ENCODE measurements at places on chromosomes 3 and 15.

GRCh38 chr3:105731686-105732085 is 137.1 kb downstream of the CBLB start:
- no peak for DNase-seq

DNA sequence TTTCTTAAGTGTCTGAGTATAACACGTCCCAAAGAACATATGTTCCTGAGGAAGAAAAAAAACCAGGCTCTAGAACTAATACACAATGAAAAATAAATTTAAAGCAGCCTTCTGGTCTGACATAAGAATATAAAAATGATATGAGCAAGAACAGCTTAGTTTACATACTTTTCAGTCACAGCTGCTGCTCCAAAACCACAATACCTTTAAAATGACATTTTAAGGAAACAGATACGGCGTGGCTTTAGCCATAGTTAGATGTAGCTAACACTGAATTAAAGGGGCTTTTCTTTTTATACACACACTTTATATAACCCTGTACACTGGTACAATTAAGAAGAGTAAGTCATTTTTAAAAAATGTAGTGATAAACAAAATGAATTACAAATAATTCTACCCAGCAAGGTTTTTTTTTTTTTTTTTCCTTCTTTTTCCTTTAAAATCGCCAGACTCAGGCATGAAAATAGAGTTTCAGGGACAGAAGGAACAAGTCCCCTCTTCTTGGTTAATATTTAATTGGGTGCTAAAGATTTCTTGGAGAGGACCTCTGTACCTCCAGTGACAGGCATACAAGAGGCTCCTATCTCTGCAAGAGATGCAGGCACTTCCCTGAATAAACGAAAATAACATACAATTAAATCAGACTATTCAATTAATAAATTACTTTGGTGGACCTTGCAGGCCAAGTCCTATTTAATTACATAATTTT is 265.6 kb downstream of the FOXP1 start:
- DNase-seq, result no peak

GRCh38 chr3:107997671-107998070 is 93.2 kb downstream of the CD47 start:
- no peak for DNase-seq

DNA sequence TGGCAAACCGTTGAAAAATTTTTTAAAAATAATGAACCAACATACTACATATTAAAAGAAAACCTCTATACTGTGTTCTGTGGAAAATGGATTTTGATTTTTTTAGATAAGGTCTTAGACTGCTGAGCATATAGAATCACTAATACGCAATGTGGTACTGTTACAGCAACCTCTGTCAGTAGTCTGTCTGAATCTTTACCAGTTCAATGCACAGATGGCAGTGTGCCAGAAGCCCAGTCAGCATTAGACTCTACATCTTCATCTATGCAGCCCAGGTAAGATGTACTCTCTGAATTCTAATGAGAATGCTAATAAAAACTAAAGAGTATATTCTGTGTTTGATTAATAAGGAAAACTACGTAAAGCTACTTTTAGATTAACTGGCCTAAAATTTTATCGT is 31.3 kb upstream of the FAH start:
- DNase-seq, result no peak

- DNase-seq, result no peak
These were observed 139.8 kb downstream of the BBX start for GRCh38 chr3:107662586-107662985.

DNA sequence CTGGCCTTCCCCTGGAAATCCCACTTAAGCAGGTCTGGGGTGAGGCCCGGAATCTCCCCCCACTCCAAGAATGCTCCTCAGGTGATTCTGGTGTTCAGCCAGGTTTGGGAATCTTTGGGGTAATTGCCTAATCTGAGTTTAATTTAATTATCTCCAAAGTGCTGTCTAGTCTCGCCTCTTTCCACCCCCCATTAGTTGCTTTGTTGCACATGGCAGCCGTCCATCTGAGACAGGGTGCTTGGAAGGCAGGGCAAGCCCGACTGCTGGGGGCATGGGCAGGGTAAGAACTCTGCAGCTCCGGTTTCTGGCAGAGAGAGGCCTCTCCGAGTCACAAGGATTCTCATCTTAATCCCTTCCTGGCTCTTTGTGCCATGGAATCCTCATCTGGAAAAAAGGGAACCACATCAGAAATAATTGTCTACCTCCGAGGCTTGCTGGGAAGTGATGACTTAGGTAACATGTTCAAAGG is 15.0 kb downstream of the IL17RD start:
- no peak for DNase-seq

DNA sequence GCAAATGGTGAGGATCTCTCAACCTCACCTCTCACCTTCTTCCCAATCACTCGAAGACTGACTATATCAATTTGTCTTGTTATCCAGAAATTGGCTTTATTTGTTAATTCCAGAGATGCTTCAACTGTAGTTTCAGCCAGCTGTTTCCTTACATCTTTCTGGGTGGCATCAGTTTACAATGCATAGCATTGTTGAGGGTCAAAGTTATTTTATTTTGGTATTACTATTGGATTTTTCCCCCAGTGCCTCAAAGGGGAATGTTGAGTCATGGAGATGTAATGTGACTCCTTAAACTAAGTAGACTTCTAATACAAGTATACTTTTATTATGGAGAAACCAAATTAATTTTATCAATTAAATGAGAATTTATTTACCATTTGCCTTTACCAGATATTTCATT is 351.6 kb downstream of the TIGIT start:
- no peak for DNase-seq

GRCh38 chr3:11600501-11601282 is 43.0 kb downstream of the VGLL4 start:
- DNase-seq, result no peak

DNA sequence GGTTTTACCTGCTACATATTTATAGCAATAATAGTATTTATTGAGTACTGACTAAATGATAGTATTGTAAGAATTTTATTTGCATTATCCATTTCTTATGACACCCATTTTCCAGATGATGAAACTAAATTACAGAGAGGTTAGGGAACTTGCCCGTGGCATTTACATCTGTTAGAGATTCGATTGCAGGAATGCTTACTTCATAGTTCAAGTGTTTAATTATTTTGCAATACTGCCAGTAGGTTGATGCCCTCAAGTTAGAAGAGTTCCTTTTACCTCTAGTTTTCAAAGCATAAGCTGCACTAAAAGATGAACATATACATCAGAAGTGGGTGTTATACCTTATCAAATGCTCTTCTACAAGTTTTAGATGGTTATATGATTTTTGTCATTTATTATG is 362.8 kb upstream of the RGMA start:
- DNase-seq, result no peak

- DNase-seq, result no peak
These were observed 75.0 kb upstream of the EPHB3 start for GRCh38 chr3:184486614-184487013.

GRCh38 chr3:24548278-24548677 is 53.6 kb upstream of the THRB start:
- no peak for DNase-seq

GRCh38 chr3:197068077-197068476 is 38.5 kb upstream of the MELTF start:
- DNase-seq, result no peak

GRCh38 chr15:93294896-93295295 is 205.9 kb upstream of the RGMA start:
- no peak for DNase-seq

DNA sequence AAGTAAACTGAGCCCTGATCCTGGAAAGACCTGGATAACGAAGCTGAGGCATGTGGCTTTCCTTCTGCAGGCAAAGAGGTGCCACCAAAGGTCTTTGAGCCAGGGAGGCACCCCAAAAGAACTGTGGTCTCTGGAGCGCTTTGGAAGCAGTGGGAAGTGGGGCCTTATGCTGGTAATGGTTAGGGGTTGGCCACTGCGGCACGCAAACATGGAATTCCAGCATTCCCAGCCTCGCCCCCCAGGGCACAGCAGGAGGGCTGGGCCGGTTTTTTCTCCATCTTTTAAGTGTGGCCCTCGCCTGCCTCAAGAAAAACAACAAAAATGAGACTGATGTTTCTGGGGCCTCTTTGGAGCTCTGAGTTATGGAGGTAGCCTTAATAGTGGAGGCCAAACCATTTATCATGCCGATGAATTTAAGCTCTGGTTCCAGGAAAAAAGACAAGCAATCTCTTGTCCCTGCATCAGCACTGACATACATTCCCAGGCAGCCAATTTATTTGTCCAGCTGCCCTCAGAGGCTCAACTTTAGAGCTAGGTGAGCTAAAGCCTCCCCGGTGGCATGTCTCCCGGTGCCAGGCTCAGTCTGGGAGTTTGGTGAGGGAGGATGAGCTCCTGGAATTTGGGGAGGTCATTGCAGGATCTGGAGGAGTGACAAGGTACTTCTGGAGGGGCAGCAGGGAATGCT is 109.0 kb downstream of the TLE3 start:
- no peak for DNase-seq

DNA sequence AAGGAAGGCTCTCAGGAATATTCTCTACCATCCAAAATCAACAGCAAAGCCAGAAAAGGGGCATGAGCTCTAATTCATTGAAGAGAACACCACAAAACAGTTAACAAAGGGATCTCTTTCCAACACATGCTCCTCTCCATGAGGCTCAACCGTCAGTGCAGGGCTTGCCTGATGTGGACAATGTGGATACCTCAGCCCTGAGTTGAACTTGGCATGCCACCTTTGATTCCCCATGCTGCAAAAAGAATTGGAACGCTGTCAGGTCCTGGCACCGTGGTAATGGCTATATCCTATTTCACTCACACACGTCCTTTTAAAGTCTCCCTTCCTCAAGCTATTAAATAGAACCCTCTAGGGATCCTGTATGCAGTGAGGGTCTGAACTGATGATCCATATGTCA is 30.7 kb upstream of the IP6K2 start:
- no peak for DNase-seq

- no peak for DNase-seq
These were observed 33.1 kb upstream of the EIF5A2 start for GRCh38 chr3:170941551-170941950.

- DNase-seq, result no peak
These were observed 7.3 kb downstream of the ADAM10 start for GRCh38 chr15:58742022-58742813.

GRCh38 chr3:27545061-27545460 is 60.9 kb upstream of the SLC4A7 start:
- no peak for DNase-seq

- no peak for DNase-seq
These were observed 3.2 kb upstream of the ATP13A3 start for GRCh38 chr3:194489736-194490612.

DNA sequence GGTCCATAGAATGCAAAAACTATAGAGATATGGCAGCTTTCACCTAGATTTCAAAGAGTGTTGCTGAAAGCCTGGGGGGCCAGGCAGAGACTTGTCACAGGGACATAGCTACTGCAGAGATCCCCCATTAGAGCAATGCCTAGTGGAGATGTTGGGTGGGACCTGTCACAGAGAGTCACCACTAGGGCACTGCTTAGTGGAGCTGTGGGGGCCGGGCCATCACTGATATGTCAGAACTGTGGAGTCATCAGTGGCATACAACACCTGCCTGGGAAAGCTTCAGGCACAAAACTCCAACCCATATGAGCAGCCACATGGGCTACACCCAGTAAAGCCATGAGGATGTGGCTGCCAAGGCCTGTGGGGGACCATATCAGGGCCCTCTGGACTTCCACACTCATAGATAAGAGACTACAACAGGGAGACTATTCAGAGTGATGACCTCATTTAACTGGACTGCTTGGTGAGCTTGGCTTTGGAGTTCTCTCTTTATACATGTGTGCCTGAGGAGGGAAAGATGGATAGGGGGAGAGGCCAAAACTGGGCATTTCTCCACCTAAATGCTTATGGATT is 176.3 kb downstream of the ZNF621 start:
- no peak for DNase-seq

GRCh38 chr15:93566762-93567161 is 477.8 kb upstream of the RGMA start:
- DNase-seq, result no peak

GRCh38 chr3:140599496-140599895 is 78.4 kb upstream of the TRIM42 start:
- DNase-seq, result no peak

- DNase-seq, result no peak
These were observed 199.5 kb upstream of the LMCD1 start for GRCh38 chr3:8301977-8302735.

DNA sequence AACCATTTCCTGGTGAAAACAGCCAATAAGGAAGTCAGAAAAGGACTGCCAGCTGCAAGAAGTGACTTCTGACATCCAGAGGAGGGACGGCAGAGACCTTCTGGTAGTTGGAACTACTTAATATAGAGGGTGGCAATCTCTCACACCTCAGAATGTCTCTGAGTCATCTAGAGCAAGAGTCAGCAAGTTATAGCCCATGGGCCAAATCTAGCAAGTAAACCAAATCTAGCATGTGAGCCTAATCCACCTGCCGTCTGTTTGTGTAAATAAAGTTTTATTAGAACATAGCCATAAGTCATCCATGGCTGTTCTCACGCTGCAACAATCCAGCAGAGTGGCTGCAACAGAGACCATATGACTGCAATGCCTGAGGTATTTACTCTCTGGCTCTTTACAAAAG is 160.5 kb upstream of the NR2E3 start:
- DNase-seq, result no peak

DNA sequence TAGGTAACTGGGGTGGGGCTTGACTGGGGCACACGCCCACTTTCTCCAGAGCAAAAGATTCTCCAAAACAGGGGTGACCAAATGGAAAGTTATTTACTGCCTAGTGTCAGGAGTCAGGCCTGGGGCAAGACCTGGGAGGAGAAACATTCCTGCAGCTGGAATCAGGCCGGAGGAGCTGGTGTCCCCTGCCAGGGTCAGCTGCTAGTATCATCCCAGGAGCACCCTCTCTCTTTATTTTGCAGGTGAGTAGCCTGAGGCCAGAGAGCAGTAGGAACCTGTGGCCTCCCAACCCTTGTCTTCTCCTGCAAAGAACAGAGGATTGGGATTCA is 32.9 kb downstream of the DNAJB8 start:
- no peak for DNase-seq

- no peak for DNase-seq
These were observed 24.4 kb downstream of the P3H2 start for GRCh38 chr3:190096345-190096744.

DNA sequence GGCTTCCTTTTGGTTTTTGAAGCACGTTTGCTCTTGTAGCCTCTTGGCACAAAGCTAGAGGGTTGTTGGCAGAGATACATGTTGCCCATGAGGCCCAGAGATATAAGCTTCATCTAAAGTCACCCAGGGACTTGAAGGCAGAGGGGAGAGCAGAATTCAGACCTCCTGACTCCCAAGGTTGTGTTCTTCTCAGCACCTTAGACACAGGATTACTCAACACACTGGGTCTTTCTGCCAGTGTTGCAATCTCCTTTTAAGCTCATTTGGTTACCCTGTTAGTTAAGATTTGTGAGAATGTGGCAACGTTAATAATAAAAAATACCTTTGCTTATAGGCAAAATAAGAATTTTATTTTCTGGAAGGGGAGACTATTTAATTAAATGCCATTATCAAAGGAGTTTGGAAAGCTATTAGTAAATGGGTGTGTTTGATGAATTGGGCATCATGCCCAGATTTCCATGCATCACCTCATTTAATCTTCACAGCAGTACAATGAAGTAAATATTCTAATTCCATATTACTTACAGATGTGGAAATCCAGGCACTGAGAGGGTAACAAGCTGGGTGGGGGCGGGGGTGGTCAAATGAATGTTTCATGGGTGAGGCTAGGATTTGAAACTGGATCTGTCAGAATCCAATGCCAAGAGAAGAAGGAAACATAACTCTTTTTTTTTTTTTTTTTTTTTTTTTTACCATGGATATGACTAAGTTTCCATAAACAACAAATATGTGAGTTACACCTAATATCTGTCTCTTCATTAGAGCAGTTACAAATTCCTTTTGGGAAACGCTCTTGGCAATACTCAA is 183.3 kb downstream of the NR1D2 start:
- no peak for DNase-seq
